ENCODE measurements at places on chromosomes 11 and 22.

DNA sequence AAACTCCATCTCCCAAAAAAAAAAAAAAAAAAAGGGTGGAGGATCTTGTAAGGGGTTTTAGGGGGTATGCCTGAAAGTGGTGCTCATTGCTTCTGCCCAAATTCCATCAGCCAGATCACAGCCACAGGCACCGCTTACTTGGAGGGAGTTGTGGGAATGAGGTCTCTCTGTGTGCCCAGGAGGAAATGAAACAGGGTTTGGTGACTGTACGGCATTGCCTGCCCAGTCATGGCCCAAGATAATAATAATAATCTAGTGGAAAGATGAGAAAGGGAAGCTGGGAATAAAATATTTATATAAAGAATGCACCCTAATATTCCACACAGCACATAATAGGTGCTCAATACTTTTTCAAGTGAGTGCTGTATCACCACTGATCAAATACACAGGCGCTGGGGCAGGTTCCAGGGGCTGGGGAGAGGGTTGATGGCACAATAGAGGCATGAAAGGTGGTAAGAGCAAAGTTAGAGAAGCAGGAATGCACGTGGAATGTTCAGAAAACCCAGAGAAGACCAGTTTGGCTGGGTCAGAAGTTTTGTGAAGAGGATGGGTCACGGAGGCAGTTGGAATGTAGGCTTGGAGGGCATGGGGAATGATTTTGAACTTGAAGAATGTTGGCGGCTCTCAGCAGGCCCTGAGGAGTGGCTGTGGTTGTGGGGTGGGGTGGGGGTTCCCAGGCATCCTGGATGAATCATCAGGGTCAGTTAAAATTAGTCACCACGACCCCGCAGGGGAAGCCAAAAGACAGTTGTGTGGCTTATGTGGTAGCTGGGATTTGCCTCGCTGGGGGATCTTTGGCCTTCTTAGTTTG is 12.5 kb upstream of the MB start:
- DNase-seq: no peak

- DNase-seq: no peak
Observed at GRCh38 chr22:19132693-19133400, 1.7 kb downstream of the TSSK2 start.

DNA sequence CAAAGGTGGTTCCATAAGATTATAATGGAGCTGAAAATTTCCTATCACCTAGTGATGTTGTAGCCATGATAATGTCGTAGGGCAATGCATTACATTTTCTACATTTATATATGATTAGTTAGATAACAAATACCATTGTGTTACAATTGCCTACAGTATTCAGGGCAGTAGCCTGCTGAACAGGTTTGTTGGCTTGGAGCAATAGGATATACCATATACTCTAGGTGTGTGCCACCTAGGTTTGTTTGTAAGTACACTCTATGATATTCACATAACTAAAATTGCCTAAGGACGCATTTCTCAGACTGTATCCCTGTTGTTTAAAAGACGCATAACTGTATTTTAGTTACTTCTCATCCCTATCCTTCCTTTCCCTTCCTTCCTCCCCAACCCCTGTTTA is 13.6 kb downstream of the PLEKHB1 start:
- no peak for DNase-seq

GRCh38 chr11:101456812-101457211 is 127.0 kb downstream of the TRPC6 start:
- no peak for DNase-seq

- no peak for DNase-seq
Observed at GRCh38 chr22:37146507-37147180, 3.1 kb downstream of the IL2RB start.

DNA sequence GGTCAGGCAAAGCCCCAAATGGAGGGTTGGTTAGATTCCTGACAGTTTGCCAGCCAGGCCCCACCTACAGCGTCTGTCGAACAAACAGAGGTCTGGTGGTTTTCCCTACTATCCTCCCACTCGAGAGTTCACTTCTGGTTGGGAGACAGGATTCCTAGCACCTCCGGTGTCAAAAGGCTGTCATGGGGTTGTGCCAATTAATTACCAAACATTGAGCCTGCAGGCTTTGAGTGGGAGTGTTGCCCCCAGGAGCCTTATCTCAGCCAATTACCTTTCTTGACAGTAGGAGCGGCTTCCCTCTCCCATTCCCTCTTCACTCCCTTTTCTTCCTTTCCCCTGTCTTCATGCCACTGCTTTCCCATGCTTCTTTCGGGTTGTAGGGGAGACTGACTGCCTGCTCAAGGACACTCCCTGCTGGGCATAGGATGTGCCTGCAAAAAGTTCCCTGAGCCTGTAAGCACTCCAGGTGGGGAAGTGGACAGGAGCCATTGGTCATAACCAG is 4.7 kb upstream of the TTC36 start:
- no peak for DNase-seq

DNA sequence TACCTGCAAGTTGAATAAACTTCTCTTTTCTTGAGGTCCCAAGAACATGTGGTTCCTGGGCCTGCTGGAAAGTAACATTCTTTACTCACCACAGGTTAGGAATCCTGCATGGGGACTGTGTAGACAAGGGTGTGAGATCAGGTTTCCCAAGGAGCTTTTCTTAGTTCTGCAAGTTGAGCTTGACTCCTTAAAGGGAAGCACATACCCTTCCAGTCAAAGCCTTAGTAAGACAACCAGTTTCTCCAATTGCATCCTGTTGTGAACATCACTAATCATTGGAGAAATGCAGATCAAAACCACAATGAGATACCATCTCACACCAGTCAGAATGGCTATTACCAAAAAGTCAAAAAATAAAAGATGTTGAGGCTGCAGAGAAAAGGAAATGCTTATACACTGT is 48.3 kb upstream of the PAK1 start:
- no peak for DNase-seq

DNA sequence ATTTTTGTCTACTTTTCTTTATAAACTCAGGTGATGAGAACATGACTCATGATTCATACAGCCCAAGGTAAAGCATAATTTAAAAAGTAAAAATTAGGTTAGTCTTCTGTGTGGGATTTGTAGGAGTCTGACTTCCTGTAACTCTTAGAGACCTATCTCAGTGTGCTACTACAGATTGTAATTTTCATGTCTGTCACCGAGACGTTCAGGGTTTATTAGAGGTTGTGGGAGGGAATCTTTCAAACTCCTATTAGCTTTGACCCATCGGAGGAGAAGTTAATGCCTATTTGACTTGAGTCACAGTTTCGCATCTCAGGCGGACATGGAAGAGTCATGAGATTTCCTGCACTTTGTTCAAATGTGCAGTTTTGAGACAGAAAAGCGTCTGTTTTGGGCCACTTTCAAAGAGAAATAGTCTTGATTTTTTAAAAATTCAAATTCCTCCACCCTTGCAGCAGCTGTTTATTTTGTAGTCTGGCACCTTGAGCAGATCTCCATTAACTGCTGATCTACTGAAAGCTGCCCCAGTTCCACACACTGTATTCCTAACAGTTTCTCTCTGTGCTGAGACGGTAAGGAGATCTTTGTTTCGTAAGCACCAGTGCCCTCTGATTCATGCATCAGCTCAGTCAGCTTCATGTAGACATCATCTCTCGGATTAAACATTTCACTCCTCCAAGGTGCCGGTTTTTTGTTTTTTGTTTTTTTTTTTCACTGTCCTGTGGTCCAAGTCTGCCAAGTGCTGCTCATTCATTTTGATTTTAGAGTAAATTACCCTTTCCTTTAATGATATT is 24.3 kb downstream of the ALKBH3 start:
- DNase-seq: no peak

Data from T follicular helper cell (primary cell).